ENCODE measurements at places on chromosomes 6 and 20.

GRCh38 chr6:11754625-11755271 lies 23.9 kb downstream of the ADTRP start:
- DNase-seq = no peak

DNA sequence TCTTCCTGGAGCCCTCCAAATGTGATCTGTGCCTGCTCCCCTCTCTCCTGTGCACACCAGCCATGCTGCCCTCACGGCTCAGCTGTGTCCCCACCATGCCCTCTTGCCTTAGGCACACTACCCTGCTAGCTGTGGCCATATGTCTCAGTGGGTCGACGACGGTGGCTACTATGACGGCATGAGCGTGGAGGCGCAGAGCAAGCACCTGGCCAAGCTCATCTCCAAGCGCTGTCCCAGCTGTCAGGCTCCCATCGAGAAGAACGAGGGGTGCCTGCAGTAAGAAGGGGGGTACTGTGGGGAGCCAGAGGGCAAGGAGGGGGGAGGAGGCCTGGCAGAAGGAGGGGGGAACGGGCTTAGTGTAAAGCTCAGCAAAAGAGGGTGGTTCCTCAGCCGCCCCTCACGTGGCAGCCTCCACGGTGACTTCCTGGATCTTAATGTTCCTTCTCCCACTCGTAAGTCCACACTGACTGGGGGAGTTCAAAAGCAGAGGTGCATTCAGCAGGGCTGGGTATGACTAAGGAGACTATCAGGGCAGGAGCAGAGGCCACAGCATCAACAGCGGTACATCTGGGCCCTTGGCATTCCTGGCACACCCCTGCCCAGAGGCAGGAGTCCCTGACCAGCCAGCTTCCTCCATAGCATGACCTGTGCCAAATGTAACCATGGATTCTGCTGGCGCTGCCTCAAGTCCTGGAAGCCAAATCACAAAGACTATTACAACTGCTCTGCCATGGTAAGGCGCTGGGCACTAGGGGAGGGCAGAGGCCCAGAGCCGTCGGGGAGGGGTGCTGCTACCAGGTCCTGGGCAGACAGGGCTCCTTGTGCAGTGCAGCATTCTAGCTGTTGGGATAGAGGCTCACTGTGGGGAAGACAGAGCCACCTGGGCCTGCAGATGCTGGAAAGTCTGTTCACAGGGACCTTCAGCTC lies 8.0 kb downstream of the DNPH1 start:
- no peak for DNase-seq

DNA sequence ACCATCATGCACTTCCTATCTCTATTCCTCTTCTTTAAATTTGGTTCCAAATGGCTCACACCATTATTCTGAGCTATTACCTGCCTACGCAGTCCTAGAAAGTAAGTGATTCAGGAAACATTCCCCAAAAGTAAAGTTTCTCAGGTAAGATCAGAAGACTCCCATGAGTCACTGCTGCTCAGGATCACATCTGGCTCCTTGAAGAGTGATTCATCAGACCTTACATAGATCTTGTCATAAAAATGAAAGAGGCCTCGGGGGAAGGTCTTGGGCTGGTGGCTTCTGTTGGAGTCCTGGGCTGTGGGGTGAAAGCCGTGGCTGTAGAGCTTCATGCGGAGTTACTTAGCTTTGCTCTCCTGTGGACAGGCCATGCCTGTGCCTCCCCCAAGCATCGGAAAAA lies 35.9 kb downstream of the PLG start:
- no peak for DNase-seq

- no peak for DNase-seq
Observed at GRCh38 chr6:117711369-117711768, 36.1 kb downstream of the NUS1 start.

DNA sequence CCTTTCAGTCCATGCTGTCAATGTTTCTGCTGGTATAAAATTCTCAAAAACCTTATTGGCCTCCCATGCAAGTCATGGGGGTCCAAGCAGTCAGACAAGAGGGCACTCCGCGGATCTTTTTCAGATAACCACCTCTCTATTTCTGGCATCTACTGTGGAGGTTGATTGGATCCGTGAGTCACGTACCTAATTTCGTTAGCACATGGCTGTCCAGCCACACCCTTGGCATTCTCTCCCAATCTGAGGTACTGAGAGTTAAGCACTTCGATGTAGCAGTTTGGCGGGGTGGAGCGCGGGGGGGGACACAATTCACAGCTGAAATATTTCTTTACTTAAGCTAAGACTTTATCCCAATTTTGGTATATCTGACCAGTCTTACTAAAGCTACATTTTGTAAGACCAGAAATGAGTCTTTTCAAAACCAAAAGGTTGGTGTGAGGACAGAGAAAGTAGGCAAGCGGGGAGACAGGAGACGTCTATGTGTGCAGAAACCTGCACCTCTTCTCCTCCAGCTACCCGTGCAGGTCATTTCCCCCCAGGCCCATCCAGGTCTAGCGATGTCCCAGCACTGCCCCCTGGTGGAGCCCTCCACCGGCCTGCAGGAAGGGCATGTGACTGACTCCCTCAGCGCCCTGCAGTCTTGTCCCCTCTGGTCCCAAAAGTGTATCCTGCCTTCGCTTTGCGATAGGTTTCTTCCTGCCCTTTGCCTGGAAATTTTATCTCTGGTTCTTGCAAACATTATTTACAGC lies 113.1 kb downstream of the ADAT2 start:
- DNase-seq = peak; percentile 39

- no peak for DNase-seq
Observed at GRCh38 chr20:49603209-49603627, 35.3 kb upstream of the PTGIS start.

DNA sequence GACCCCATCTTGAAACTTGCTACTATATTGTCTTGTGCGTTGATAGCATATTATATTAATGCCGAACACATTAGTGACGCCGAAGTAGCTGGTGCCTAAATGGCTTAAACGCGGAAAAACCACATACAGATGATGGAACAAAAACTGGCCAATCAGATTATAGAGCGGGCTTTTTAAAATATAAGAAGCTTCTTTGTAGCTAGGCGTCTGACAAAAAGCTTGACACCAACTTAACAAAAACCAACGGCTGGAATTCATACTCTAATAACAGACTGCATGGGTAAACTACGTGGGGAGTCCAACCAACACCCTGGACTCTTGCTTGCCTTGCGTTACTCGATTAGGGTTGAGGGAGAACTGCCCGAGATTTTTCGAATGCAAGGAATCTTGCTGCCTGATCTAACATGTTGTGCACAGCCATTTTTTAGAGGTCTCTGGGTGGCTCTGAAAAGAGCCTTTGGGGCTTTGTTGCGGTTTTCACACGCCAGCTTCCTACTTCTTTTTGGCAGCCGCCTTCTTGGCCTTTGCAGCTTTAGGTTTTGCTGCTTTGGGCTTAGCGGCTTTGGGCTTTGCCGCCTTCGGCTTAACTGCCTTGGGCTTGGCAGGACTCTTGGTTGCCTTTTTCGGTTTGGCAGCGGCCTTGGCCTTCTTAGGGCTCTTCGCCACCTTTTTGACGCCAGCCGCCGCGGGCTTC lies 45.7 kb downstream of the OR2B2 start:
- DNase-seq = peak; percentile 85

DNA sequence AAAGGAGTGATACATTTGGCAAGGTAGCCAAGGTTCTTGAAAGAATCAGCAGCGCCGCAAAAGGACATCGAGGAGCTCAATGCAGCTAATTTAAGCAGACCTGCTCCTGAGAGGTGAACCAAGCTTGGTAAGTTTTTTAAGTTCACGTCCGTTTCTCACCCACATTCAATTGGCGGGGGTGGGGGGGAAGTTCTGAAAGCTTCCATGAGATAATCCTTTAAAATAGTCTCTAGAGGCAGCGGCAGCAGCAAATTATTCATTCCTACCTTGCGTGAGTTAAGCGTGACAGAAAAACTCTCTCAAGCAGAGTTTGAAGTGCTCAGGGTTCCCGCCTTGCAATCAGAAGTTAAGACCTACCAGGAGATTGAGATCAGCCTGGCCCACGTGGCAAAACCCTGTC lies 97.3 kb upstream of the NHSL1 start:
- no peak for DNase-seq

GRCh38 chr20:45251884-45252560 lies 2.3 kb downstream of the SLPI start:
- DNase-seq = no peak

GRCh38 chr6:120805276-120805675 lies 529.0 kb downstream of the TBC1D32 start:
- no peak for DNase-seq

DNA sequence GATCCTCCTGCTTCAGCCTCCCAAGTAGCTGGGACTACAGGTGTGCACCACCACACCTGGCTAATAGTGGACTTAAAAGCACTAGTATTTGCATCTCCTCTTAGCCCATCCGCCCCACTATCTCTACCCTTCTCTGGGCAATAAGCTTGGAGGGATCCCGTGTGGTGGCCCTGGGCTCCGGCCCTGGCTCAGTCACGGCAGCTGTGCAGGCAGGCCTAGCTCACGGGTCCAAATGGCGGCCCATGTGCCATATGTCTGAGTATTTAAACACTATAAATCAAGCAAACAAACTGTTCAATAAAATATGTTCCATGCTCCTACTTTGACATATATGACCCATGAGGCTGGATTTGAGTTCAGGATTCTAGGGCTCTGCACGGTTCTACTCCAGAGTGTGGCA lies 118.4 kb downstream of the BANF2 start:
- DNase-seq = no peak

DNA sequence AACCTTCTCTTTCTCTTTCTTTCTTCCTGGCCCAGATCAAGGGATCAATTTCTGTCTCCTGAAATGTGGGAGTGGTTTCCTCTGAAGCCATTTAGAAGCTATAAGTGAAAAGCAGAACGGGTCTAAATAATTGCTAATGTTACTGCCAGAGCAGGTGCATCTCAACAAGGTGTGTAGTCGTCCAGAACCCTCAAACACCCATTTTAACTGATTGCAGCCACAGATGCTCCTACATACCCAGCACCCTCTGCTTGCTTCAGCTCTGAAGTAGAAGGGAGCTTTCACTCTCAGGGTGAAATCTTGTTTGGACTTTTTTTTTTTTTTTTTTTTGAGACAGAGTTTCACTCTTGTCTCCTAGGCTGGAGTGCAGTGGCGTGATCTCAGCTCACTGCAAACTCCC lies 592.1 kb upstream of the ARID1B start:
- DNase-seq = no peak

GRCh38 chr6:22353101-22353500 lies 56.3 kb upstream of the PRL start:
- DNase-seq = no peak

DNA sequence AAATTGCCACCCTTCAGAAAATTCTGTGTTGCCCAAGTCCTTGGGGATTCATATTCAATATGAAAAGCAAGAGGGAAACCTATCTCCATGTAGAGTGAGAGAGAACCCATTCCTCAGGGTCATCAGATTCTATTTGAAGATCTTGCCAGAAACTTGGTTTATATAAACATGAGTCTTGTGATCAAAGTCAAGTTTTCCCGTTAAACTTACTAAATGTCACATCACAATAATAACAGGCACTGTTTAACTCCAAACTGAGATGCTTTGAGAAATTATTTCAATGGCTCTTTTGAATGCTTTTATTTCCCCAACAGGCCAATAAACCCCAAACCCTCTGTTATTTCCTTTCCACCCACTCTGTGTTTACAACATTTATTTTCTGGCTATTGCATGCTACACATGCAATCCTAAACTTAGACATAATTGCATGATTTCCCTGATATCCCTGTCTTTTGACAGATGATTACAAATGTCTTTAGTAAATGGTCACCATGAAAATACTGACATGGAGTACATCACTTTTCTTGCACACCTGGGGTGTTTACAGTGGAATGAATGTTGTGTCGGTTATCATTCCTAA lies 31.1 kb upstream of the SSTR4 start:
- DNase-seq = no peak

- DNase-seq = no peak
Observed at GRCh38 chr6:56242346-56242745, 5.0 kb downstream of the COL21A1 start.

DNA sequence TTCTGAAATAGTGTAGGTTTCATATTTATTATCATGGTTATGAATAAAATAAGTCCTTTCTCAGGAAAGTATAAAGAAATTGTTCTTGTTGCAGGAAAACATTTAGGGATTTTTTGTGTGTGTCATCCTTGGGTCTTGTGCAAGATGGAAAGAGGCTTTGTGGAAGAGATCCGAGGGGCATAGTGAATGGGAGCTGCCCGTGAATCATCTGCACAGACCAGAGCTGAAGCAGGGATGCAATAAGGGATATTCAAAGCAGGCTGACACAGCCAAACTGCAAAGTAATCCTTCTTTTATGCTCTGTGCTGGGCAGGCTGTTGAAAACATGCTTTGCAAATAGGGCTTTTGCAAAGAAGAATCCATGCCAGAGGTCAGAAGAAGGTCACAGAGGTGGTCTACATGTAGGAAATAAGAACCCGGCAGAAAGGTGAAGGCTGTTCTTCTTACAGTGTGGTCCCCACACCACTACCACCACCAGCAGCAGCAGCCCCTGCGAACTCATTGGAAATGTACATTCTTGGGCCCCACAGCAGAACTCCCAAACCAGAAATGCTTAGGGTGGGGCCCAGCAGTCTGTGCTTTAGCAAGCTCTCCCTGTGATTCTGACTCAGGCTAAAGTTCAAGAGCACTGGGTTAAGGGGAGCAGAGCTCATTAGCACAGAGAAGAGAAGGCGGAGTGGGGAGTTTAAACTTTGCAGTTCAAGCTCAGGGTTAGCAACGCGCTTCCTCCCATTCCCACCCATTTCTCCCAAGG lies 237.6 kb downstream of the QKI start:
- DNase-seq = no peak

DNA sequence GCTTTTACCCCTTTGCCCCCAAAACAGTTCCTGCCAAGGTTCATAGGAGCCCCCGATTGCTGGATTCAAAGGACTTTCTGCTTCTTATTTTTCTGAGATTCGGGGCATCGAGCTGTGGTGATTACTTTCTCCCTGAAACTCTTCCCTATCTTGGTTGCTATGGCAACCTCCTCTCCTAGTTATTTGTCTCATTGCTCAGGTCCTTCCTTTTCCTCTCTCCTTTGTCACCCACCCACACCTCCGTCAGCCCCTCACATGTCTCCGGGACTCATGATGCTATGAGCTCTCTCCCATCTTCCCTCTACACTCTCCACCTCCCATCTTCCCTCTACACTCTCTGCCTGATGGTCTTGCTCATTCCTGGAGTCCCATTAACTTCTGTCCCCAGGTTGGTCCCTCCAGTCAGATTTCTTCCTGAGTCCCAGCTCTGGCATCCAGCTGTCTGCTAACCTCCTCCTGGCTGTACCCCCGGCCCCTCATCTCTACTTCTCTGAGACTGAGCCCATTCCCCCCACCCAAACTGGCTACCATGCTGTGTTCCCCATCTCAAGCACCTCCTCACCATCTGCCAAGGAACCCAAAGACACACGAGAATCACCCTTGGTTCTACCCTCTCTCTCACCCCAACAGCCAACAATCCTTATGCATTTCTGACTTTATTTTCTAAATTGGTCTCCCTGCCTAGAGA lies 30.2 kb upstream of the NNAT start:
- DNase-seq = no peak

Data from CD4-positive, alpha-beta T cell treated with Interleukin-15 for 4 hours (primary cell).